Amniotic epithelial cell (primary cell): ENCODE measurements at places on chromosomes 16 and 17.

DNA sequence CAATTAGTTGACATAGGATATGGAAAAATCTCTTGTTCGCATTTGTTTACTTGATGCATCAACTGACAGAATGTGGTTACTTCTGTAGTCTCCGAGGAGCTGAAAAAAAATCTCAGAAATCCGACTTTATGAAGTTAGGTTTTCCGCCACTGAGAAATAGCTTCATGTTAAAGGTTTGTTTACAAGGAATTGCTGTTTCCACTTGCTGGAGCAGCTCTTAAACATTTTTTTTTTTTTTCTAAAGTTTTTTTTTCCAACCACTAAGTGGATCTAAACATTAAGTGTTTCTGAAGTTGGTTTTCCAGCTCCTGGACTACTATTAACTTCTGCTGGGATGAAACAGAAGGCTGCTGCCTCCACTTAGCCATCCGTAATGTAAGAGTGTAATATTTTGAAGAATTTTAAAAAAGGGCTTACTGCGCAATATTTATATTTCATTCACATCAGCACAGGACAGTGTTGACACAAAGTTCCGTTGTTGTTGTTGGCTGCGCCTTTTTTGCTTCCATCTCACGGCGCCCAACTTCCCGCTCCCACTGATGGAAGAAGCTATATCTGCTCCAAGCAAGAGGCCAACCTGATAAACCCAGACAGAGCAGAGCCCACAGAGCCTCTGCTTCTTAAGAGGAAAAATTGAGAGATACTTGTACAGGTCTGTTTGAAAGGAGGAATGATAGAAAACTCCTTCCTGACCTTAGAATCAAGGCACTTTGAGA, 167.7 kb upstream of the KCNJ16 start:
- peak; percentile 4 for DNase-seq

GRCh38 chr16:52383640-52384292, 163.2 kb downstream of the TOX3 start:
- no peak for DNase-seq

DNA sequence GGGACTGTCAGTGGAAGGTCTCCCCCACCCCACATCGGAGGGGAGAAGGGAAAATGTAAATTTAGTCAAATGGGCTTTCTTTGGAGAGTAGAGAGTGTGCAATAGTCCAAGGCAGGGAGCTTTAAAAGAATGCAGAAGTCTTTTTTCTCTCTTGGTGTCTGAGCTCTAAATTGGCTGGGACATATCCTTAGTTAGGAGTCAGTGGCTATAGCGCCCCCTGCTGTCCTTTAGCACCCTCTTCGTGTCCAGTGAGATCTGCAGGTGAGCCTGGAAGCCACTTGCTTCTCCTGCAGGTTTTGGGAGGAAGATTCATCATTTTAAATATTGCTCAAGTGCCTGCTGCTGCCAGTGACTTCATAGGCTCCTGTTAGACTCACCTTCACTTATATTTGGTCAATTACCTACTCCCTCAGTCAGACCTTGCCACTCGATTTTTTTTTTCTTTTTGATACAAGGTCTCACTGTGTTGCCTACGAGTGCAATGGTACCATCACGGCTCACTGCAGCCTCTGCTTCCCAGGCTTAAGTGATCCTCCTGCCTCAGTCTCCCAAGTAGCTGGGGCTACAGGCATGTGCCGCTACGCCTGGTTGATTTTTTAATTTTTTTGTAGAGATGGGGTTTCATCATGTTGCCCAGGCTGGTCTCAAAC, 174.8 kb downstream of the PRKCB start:
- DNase-seq: peak; percentile 25

DNA sequence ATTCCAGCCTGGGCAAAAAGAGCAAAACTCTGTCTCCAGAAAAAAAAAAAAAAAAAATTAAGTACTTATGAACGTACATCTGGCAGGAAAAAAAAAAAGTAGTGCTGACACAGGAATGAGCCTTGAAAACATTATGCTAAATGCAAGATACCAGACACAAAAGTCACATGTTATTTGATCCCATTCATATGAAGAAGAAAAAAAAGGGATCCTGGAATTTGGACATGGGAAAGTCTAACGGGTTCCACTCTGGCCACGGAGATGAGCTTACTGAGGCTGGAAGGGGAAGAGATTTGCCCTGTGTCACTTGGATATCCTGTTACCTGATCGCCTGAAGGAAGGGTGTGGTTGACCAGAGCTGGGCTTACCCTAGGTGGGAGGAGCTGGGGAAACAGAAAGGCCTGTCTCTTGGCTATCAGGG, 251.9 kb downstream of the PARN start:
- peak; percentile 79 for DNase-seq

DNA sequence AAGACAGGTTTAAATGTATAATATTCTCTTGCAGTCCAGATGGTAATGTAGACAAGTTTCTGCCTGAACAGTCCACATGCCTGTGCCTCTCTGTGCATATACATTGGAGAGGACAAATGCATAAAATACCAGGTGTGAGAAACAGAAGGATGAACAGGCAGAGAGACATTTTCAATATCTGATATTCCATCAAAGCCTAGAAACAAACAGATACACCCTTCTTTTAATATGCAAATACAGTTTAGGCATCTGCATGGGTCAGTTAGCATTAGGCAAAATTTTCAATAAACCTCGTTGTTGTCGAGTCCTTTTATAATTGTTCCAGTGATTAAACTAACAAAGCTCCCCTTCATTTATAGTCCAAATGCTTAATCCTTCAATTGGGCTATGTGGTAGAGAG, 897 bp downstream of the OMG start:
- no peak for DNase-seq

GRCh38 chr17:72954579-72954978, 137.9 kb downstream of the SLC39A11 start:
- DNase-seq: no peak

- no peak for DNase-seq
Measured at GRCh38 chr17:17154556-17154955, 51.6 kb downstream of the PLD6 start.

- DNase-seq: peak; percentile 28
Measured at GRCh38 chr16:3182608-3183444, 5.2 kb upstream of the OR1F1 start.

DNA sequence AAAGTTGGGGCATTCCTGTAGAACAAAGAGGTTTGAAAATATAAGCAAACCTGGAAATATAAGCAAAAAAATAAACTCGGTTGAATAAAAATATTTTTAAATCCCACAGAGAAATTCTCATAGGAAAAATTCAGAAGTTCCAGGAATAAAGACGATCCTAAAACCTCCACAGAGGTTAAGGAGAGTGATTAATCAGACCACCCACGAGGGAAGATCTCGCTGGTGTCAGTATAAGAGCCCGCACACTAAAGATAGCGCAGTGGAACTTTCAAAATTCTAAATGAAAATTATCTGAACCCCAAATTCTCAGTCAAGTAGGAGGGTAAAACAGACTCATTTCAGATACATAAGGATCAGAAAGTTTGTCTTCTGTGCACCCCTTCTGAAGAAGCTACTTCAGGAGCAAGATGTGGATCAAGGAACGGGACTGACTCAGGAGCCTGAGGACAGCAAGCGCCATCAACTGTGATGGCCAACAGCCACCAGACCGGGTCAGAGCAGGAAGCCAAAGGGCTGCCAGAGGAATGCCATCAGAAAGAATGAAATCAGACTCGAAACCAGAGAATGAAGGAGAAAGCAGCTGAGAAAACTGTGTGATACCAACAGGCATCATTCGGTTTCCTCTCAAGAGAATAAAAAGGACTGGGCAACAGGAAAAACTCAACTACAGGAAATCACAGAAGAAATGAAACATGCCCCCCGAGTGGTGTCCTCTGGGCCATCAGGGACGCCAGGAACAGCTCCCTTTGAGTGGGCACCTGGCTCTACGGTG, 66.9 kb downstream of the CYTH1 start:
- no peak for DNase-seq
